MCF 10A (cell line): ENCODE measurements at places on chromosomes 2 and 18.

DNA sequence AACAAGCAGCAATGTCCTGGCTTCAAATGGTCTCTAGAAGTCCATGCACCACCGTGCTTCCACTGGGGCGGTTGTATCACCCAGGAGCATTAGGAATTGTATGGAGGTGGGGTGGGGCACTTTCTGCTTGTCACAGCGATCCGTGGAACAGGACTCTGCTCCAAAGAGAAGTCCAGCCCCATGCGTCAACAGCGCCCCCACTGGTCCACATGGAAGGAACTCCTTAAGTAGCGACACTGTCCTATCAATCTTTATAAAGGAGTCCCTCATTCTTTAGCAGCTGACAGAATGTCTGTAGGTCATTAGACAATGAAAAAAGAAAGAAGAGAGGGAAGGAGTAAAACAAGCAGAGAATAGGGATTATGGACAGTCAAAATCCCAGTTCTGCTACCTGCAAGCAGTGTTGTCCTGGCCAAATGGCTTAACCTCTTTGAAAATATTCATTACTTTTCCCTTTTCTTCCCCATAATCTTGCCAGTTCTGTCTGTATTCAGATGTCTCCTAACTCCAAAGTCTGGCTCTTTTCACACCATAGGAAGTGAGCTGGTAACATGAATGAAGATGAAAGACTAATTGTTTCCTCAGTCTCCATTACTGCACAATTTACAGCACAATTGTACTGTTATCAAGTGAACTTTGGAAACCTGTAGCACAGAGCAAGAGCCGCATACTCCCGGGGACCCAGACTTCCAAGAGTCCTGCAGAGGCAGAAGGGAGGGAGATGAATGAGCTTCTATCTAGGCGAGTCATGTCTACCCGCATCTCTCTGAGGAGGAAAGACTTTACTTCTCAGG lies 9.9 kb downstream of the NFE2L2 start:
- no peak for DNase-seq

- DNase-seq, result peak; percentile 28
Observed at GRCh38 chr18:25310045-25310444, 41.9 kb downstream of the ZNF521 start.

DNA sequence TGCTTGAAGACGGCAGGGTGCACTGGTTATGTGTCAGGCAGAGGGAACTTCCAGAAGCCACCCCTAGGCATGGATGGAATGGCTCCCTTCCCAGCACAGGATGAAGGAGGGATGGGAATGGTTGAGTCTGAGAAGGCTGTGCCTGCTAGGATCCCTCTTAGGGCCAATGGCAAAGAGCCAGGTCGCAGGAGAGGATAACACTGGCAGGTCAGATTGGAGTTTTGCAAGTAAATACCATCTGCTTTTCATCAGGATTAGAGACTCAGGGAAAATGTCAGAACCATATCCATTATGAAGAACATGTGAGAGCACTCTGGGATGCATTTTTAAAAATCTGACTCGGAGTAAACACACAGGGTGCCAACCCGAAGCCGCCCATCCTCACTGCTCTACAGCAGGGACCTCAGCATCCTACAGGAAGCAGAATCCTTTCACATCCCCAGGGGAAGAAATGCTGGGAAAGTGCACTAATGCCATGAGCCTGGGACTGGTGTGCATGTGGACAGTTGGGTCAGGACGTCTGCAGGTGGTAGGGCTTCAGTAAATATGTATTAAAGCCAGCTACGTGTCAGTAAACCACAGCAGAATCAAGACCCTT lies 139.9 kb downstream of the MYT1L start:
- no peak for DNase-seq

DNA sequence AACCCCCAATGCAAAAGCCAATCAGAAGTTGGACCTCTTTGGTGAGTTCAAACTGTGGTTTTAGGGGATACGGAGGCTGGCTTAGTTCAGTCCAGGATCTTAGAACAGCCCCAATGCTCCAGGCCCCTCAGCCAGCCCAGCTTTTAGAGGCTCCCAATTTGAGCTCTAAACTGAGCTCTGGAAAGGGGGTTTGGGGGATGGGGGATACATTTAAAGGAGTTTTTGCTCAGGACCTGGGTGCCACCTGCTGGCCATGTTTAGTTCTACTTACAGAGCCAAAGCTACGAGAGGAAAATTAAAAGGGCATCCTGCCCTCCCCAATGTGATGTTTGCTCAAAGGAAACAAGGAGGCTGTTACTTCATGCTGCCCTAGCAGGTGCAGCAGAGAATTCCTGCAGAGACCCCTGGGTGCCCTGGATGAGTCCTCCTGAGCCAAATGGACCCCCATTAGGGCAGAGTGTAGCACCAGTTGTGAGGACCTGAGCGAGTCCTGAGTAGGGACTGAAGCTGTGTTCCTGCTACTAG lies 15.9 kb upstream of the TMEM214 start:
- peak; percentile 68 for DNase-seq

- no peak for DNase-seq
Observed at GRCh38 chr18:40157120-40157519, 1797.9 kb upstream of the PIK3C3 start.

DNA sequence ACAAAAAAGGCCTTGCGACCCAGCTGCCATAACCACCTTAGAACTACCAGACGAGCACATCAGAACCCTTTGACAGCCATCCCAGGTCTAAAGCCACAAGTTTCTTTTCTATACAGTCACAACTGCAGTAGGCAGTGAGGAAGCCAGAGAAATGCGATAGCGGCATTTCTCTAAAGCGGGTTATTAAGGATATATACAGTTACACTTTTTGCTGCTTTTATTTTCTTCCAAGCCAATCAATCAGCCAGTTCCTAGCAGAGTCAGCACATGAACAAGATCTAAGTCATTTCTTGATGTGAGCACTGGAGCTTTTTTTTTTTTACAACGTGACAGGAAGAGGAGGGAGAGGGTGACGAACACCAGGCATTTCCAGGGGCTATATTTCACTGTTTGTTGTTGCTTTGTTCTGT lies 48.8 kb downstream of the FEZ2 start:
- no peak for DNase-seq

DNA sequence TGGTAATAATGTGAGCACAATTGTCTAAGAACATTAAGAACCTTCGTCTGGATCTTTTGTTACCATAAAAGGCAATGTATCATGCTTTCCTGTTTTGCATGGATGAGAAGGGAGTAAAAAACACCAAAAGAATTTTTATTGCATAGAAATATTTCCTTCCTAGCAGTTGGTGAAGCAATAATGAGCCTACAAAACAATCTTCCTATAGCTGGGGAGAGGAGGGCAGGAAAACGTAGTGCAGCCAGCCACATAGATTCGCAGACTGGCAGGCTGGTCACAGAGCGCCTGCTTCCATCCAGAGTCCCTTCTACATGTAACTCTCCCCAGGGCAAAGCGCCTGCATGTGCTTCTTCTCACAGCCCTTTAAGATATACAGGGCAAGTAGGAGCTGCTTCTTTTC lies 190.4 kb downstream of the BABAM2 start:
- peak; percentile 59 for DNase-seq

DNA sequence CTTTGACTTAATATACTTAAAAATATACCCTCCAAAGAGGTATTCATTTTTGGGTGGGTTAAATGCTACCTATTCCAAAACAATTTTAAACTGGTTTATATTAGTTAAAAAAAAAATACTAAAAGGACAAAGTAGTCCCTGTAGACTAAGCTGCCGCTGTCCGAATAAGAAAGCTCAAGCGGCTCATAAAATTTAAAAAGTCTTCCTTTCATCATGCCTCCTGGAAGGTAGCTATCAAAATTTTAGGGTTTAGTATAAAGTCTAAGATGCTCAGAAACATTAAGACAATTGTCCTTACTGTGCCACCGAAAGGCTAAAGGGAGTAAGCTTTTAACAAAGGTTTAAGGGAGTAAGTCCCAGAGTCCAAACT lies 440 bp upstream of the UGGT1 start:
- DNase-seq, result no peak

DNA sequence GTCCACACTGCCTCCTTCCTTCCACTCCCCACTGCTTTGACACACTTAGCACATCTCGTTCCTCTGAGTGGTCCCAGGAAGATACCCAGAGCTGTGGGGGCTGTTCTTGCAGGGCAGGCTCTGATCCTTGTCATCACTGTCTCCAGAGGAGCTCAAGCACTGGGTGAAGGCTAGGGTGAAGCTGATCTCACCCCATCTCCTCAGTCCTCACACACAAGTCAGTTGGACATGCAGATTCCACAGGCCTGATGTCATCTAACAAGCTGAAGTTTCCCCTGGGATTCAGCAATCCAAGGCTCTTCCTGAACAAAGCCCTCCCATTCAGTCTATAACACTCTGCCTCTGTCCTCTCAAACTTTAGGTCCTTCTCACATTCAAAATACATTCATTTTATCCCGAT lies 90.6 kb upstream of the RAB6C start:
- DNase-seq, result no peak

DNA sequence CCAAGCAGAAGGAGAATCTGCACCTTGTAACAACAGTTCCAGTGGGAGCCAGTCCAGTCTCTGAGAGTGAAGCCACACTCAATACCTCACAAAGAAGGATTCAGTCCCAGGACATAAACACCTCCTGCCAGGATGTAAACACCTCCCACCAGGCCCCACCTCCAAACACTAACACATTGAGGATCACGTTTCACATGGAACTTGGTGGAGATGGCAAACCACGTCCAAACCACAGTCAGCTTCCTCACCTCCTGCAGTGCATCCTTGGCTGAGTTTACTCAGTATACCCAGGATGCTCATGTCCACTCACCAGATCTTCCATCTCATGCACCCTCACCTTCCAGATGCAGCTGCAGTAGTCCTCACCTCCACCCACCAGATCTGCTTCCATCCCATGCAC lies 37.8 kb upstream of the TMEM18 start:
- DNase-seq, result no peak

DNA sequence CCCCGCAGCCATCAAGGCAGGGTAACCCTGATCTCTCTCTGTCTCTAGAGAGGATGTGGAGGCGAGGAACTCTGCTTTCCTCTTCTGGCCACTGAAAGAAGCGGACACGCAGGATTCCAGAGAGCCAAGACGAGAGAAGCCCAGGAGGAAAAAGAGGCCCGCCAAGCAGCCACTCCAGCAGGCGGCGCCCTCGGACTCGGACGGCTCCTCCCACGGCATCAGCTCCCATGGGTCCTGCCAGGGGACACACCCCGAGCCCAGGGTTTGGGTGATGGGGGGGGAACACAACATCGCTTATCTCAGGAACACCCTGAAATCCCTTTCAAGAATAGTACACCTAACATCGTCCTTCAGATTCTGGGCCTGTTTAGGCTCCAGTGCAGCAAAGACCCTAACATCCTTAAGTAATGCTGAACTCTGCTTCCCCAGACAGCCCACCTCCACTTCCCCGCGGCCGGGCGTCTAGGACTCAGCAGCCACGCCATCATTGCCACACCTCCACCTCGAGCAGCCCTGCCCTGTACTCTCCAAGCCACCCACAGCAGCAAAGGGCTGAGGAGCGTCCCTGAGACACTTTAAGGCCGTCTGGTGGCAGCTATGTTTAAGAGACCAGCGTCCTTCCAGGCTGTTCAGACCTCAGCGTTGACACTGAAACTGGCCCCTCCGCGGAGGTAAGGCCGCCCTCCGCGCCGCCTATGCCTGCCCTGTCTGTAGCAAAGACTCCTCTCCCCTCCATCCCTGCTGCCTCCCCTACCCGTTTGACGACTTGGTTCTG lies 34.3 kb upstream of the CNGA3 start:
- no peak for DNase-seq

DNA sequence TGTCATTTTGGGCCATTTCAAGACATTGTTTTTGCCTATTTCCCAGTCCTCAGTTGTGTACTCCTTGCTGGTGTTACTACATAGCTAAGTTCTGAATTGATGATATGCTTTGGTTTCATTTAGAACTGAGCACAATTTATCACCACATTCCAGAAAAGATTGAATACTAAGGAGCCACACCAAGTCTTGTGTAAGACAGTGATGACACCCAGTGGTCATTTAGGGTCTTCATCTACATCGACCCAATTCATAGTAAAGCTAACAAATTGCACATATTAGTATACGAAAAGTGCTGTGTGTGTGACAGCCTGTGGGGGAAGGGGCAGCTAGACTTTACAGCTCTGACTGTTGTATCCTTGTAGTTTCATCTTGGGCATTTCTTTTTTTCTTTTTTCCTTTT lies 10.9 kb upstream of the DLX2 start:
- peak; percentile 44 for DNase-seq

DNA sequence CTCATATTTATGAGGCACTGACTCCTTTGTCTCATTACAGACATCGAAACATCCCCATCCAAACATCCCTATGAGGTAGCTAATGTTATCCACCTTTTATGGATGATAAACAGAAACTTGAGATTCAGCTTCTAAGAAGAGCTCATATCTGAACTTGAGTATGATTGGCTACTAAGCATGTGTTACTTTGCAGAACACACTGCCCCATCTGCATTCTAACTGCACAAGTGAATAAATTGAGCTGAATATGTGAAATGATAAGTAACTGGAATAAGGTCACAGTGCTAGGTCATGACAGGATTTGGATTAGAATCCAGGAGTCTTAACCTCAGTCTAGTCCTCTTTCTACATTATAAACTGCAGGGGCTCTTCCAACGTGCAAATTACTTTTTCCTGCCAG lies 172.7 kb downstream of the SETBP1 start:
- DNase-seq, result no peak

DNA sequence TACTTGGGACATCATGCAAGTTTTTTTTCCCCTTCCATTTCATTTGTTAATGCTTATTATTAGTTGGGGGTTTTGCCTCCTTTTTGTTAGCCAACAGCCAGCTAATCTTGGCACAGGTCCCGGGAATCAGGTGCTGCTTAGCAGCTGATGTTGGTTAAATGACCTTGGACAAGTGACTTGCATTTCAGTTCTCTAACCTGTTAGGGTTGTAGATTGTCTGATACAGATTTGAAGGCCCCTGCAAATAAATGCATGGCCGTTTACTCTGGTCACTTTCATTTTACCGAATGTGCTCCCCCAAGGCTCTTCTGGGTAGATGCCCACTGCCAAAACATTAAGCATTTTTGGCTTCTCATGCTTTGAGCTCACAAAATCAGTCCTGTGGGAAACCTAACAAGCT lies 120.9 kb downstream of the SPTBN1 start:
- DNase-seq, result peak; percentile 66

GRCh38 chr2:26838121-26838906 lies 9.6 kb upstream of the DPYSL5 start:
- peak; percentile 44 for DNase-seq

DNA sequence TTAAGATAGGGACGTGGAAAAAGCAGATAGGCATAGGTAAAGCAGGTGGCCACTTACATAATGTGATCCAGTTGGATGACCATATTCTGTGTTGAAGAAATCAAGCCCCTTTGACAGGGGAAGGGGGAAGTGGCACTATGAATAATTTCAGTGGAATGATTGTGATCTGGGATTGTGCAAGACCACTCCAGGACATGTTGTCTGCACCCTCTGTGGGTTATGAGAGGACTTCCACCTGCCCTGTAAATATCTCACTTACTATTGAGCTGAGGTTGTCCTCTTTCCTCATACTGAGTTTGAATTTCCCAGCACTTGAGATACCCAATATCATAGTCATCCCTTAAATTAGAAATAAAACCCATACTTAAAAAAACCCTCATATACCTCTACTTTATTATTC lies 220.7 kb downstream of the IRS1 start:
- peak; percentile 60 for DNase-seq
